ENCODE measurements at places on chromosomes 1 and 21.

DNA sequence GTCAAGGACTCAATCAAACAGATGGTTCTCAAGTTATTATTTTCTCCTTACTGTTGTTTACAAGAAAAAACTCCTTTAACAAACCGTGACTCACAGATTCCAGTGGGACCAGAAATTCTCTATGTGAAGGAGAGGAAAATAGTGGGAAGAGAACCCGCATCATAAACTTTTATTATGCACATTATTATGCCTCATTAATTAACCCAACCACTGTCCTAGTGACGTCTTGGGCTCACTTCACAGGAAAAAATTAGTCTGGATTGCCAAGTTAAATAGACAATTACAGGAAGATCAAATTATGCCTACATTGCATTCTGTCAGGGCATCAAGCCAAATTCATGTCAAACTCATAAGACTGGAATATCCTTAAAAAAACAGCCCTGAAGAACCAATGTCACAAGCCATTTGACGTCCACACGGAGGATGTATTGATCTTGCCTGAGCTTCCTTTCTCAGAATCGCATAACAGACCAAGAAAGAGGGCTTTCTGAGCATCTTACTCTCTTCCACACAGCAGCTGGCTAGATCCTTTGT lies 347.8 kb downstream of the DUSP10 start:
- DNase-seq: no peak

GRCh38 chr21:17250778-17251241 lies 262.0 kb upstream of the CXADR start:
- DNase-seq: no peak

- no peak for DNase-seq
Observed at GRCh38 chr1:54335755-54336108, 70.5 kb downstream of the SSBP3 start.

- peak; percentile 90 for DNase-seq
Observed at GRCh38 chr1:203273206-203273868, 32.0 kb upstream of the BTG2 start.

- no peak for DNase-seq
Observed at GRCh38 chr1:185016880-185017279, 28.5 kb upstream of the RNF2 start.

GRCh38 chr1:181255270-181255929 lies 166.9 kb downstream of the IER5 start:
- DNase-seq: no peak

- DNase-seq: no peak
Observed at GRCh38 chr1:47196622-47197021, 6.8 kb upstream of the PDZK1IP1 start.

GRCh38 chr1:107793896-107794453 lies 171.0 kb downstream of the VAV3 start:
- no peak for DNase-seq

DNA sequence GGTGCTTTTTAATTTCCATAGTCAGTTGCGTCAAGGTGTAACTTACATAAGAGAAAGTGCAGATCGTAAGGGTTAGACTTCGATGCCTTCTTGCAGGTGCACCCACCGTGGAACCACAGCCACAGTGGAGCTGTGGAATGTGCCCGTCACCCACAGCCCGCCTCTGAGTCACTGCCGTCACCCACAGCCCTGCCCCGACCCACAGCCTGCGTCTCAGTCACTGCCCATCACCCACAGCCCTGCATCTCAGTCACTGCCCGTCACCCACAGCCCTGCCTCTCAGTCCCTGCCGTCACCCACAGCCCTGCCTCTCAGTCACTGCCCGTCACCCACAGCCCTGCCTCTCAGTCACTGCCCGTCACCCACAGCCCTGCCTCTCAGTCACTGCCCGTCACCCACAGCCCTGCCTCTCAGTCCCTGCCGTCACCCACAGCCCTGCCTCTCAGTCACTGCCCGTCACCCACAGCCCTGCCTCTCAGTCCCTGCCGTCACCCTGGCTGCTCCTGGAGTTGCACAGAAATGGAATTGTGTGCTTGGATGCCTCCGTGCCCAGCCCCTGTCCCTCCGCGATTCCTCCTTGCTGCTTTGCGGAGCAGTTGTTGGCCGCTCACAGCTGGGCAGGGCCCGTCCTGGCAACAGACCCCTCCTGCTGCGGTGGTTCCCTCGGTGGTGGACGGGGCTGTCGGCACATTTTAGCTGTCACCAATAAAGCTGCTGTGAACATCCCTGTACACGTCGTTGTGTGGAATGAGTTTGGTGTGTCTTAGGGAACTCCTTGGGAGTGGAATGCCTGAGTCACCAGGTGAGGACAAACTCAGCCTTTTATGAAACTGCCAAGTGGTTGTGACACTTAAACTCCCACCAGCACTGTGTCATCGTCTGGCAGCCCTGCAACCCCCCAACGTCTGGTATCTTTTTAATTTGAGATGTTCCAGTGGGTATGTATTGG lies 44.9 kb upstream of the COL6A2 start:
- no peak for DNase-seq

DNA sequence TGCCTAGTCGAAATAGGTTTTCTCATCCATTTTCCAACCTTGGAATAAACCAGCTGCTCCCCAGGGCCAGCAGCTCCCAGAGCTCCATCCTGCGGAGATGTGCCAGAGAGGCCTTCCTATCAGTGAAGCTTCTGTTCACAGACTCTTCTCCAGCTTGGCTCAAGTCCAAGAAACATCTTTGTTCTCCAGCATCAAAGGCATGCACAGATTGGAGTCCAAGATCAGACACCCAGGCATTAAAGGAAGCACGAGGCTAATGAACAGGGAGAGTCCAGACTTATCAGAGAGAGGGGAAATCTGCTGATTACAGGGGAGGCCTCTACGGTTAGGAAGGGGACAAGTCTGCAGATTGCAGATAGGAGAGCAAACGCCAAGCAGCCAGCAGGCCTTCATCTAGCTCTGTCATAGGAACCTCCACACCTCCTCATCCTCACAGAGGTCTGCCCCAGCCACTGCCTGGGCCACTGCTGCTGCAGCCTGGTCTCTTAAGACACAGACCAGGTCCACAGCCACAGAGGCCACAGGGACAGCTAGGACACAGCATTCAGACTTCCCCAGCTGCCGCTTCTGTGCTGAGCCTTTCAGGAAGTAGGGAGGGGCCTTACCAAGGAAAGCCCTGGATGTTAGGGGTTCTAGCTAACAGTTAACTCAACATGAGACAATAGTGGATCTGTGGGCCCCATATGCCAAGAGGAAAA lies 3.4 kb downstream of the PRR9 start:
- peak; percentile 4 for DNase-seq

GRCh38 chr1:200224315-200224714 lies 185.5 kb downstream of the ZNF281 start:
- no peak for DNase-seq

All from substantia nigra (tissue), 51 donors.